Omental fat pad (tissue), 4 donors: ENCODE measurements at places on chromosomes 7 and 10. TPM values are rescaled to one million over a fixed set of nuclear protein-coding genes. Genes with fewer than 3 reads are reported as not detected.

Gene SPDYE3
- not detected for total RNA-seq

Gene VWDE
- total RNA-seq, result 0.16 TPM

Gene NUDT1
- total RNA-seq, result 24.0 TPM

Gene TMEM196
- 0.12 TPM for total RNA-seq

Gene C10orf95
- total RNA-seq, result not detected

Gene HPS6
- total RNA-seq, result 24.0 TPM

Gene PON3
- 4.3 TPM for total RNA-seq

Gene SMKR1
- 0.69 TPM for total RNA-seq
